ENCODE measurements at places on chromosomes 16 and 17.

DNA sequence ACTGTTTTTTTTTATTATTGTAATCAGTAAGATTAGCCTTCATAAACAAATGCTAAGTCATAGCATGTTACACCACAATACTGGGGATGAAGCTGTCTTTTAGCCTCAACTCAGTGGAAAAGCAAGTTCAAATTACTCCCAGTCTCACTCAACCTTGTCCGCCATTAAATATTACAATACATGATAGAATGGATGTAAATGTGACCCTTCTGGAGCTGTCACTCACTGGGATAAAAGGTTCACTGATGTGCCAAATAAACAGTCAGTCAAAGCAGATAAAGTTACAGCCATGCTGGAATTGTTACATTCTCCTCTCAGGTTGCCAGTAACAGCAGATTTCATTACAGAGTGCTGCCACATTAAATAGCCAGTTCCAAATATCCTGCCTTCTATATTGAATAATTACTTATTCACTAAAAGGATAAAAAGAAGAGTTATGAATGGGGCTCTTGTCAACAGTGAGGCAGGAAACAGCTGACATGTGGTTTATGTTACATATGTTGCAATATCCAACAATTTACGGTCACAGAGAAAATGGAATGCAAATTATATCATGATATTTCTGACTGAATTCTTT, 53.4 kb downstream of the BRIP1 start:
- DNase-seq, result peak; percentile 60

- no peak for DNase-seq
Measured at GRCh38 chr16:55443434-55444346, 35.3 kb upstream of the MMP2 start.

DNA sequence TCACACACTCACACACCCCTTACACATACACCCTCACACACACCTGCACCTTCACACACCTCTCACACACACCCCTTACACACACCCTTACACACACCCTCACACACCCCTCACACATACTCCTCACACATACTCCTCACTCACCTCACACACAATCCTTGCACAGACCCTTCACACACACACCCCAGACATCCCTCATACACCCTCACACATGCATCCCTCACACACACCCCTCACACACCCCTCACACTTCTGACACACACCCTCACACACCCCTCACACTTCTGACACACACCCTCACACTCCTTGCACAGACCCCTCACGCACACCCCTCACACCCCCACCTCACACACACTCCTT, 23.9 kb downstream of the C17orf67 start:
- no peak for DNase-seq

GRCh38 chr16:62596125-62596524, 559.9 kb upstream of the CDH8 start:
- no peak for DNase-seq

GRCh38 chr16:10965440-10966061, 21.2 kb downstream of the CLEC16A start:
- DNase-seq, result no peak

- no peak for DNase-seq
Measured at GRCh38 chr16:22813223-22813947, 577 bp upstream of the HS3ST2 start.

DNA sequence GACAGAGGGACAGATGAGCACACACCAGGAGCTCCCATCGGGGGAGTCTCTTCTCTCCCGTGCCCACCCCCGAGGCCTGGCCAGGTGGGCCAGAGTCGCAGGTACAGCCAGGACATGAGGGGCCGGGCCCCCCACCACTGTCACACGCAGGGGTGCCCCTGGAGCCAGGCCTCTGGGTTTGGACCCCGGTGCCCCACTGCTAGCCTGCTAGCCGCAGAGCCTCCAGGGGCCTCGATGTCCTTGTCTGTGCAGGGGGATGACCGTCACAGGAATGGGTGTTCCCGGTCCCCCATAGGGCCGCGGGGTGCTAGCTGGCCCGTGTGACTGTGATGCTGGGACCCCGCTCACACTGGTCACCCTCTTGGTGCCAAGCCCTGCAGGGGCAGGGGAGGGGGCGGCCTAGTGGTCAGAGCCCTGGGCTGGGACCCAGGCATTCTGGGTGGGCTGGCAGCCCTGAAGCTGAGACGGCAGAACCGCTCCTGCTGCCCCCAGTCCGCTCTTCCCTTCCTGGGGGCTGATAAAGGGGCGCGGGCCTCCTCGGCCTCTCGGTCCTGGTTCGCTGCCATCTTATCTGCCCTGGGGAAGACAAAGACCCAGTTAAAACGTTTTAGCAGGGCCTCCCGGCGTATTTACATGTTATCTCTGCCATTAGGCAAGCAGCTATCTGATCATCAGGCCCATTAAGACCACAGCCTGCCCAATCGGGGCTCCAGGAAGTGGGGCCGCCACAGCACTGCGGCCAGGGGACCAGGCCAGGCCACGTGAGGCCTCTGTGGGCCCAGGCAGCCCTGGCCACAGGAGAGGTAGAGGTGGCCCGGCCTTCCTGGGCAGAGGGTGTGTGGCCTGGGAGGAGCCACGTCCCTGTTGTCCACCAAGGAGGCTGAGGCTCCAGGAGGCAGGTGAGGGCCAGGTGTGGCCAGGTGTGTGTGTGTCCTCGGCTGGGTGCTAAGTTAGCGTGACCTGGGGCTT, 57.2 kb upstream of the ZC3H18 start:
- DNase-seq, result no peak

DNA sequence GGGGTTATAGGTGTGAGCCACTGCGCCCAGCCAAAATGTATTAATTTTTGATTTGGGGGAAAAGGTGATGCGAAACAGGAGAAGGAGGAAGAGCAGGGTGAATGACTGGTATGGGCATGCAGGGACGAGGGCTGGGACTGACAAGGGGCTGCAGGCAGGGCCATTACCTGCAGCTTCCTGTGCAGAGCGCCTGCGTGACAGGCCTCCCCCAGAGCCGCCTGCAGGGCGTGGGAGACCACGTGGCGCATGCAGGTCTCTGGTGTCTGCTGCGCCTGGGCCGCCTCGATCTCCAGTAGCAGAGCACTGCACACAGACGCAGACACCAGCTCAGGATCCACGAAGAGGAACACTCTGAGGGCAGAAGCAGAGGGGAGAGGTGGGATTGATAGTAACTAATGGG, 32.4 kb downstream of the PIK3R6 start:
- no peak for DNase-seq

- no peak for DNase-seq
Measured at GRCh38 chr16:1978476-1979120, 2.7 kb downstream of the NOXO1 start.

GRCh38 chr17:79464318-79465010, 146.4 kb downstream of the RBFOX3 start:
- no peak for DNase-seq

Data from NCI-H345 (cell line).